ENCODE measurements at places on chromosomes 2 and 18.

GRCh38 chr2:37326285-37326684, 1.7 kb upstream of the PRKD3 start:
- DNase-seq, result no peak

DNA sequence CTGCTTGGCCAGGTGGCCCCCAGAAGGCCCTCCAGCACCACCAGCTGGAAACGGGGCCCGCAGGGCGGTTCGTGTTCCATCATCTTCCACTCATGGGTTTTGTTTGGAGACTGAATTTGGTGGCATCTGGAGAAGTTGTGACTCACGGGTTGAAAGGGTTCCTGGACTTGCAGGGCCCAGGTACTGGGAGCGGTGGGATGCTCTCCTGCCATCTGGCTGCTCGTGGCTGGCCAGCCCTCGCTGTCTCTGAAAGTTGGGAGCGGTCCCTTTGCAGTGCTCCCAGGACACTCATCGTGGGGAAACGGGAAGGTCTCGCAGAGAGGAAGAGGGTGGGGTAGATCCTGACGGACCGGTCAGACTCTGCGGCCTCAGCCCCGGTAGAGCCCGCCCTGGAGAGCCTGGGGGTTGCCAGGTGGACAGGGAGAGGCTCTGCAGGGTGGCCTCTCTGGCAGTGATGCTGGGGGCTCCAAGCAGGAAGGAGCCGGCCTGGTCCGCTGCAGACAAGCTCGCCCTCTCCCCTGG, 47.5 kb downstream of the TWIST2 start:
- DNase-seq, result no peak

DNA sequence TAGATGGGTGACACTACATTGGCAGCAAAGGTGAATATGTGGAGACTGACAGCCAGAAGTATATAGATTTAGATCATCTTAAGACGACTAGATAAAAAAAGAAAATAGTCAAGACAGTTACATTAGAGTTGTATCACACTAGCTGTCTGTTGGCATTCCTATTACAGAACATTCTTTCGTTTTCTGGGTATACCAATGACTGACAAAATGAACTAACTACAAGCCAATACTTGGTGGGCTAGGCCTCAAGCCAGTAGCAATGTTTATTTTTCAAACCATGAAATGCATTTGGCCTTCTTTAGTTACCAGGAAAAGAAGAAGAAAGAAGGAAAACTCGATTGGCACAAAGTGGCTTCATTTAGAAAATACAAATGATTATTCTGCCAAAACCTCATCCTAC, 944.9 kb upstream of the ZEB2 start:
- DNase-seq, result no peak

GRCh38 chr2:36556842-36557241, 41.1 kb downstream of the FEZ2 start:
- DNase-seq, result no peak

- DNase-seq, result no peak
These were observed 143.9 kb downstream of the ZBTB7C start for GRCh38 chr18:48265328-48265727.

DNA sequence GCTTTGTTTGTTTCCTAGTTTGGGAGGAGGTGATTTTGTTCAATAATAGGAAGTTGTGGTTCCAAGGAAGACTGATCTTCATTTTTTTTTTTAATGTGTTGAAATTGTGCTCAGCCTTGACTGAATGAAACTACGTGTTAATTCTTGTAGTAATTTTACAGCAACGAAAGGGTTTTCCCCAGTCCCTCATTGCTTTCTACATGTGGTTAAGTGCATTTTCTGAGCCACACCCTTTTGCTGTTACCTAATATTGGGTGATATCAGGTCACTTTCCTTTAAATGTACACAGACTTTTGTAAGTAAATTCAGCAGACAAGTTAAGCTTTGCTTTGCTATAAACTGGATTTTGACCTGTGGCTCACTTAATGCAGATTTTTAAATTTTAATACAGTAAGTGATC, 73.6 kb downstream of the OTX1 start:
- no peak for DNase-seq

DNA sequence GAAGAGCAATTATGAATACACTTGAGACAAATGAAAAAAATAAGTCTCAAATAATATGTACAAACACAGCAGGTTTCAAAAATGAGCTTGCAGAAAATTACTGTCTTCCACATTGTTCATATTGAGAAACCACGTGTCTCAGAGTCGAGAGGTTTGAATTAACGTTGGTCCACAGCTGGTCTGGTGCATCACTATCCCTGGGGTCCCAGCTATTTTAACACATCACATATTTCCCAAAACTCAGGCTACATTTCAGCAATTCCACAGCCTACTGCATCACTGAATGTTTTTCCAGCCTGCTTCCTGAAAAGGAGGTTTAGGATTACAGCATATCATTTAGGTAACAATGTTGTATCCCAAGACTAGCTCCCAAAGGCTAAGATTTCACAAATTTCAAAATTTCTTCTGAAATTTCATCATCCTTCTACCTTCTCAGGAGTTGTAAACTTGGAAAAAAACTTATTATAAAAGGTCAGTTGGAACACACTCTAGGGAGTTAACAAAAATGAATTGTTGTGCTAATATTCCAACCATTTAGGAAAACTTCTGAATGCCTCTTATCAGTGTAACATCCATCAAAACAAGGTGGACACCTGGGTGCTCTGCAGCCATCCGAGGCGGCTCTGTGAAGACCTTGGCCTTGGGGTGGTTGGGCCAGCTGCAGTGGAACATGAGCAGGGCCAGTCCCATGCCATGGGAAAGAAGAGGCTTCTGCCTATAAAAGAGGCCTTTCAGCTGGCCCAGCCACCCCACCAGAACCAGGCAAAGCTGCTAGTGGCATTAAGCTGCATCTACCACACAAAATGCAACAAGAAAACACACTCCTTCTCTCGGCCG, 198.1 kb upstream of the RBBP8 start:
- no peak for DNase-seq

GRCh38 chr18:55093295-55093694, 134.0 kb upstream of the CCDC68 start:
- DNase-seq, result no peak

GRCh38 chr2:43273529-43273928, 47.1 kb upstream of the ZFP36L2 start:
- no peak for DNase-seq

DNA sequence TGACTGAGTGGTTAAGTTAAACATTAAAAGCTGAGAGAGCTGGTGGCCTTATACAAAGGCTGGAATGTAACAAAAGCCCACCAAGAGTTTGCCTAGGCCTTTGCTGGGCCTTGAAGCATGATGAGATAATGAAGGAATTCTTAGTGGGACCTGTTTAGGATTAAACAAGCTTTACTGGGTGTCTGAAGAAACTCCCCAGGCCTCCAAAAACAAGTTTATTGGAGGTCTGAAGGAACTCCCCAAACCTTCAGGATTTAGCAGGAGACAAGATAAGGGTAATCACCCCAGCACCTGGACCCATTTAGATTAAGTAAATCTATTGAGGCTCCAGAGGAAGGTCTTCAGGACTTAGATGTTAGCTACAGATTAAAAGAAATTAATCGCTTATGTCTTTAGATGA, 18.7 kb downstream of the PCARE start:
- DNase-seq, result no peak

- no peak for DNase-seq
These were observed 37.5 kb downstream of the MGAT4A start for GRCh38 chr2:98693477-98693876.

DNA sequence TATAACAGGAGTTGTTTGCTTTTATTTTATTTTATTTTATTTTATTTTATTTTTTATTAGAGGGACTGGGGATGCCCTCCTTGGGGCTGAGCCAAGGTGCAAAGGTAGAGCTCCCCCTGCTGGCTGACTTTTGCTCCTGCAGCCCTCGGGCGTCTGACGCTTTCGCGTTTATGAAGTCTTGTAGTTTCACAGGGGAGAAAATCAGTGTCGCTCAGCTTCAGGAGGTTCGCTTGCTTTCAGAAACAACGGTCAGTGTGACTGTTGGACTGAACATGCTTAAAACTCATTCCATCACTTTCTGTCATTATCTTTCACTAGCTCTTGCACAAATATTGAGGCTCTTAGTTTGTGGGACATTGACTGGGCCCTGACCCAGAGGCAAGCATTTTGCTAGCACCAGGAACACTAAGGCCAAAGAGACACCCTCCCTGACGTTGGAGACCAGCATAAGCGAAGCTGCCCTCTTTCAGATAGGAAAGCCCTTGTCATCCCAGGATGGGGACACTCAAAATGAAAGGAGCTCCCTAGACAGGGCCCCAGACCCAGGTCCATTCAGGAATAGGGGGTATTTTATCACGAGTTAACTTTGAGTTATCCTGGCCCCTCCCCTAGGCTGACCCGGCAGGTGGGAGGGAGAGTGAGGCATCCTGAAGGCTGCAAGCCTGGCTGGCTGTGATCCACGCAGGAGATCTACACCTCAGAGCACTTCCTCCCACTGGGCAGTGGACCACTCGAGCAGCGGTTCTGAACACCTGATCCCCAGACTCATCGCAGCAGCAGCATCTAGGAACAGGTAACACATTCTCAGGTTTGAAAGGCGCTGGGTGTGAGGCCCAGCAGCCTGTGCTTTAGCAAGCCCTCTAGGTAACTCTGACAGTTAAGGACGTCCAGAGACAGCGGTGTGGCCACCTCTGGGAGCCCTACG, 34.4 kb downstream of the LGALSL start:
- DNase-seq, result peak; percentile 60

DNA sequence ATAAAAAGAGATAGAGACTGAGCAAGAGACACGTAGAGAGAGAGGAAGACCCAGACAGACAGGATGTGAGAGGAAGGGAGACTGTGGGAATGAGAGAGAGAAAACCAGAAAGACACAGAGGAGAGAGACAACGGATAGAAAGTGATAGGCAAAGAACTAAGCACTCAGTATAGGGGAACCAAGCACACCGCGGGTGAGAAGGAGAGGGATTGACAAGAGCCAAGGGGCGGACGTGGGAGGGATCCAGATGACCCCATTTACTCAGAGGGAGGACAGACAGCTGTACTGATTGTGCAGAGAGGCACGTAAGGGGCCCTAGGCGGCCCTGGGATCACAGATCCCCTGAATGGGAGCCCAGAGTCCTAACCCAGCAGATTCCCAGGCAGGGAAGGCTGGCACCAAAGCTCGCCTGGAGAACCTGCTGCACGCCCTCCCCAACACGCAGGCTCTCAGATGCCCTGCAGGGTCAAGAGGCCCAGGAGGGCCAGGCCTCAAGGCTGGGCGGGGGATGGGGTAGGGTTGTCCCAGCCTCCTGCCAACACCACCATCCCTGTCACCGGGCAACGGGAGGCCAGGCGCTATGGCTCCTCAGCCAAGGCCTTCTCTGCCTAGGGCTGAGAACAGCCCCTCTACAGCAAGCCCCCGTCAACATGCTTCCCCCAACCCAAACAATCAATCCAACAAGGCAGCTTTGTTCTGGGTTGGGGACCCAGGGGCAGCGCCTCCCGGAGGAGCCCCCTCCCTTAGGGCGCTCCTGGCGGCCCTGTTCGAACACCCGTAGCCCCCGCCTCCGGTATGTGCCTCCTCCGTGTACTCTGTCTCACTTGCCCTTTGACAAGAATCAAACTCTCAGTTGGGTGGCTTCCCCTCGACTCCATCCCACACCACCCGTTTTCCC, 579 bp downstream of the LOXL3 start:
- DNase-seq, result no peak

DNA sequence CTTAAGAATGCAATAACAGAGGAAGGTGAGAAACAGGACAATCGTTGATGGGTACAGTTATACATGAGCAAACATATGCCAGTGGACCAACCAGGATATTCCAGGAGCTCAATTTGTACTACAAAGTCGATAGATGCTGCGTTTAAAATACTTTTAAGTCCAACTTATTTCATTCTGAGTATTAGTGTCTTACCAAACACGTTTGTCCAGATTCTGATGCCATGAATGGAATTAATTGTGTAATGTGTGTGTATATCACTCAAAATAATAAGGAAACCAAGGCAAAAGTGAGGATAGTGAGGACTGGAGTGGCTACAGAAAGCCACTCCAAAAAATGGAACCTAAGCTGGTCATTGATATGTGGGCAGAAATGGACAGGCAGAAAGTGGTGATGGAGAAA, 332.6 kb downstream of the RIT2 start:
- DNase-seq, result no peak

GRCh38 chr2:226631671-226632070, 167.9 kb downstream of the IRS1 start:
- no peak for DNase-seq

GRCh38 chr2:118520246-118520645, 327.2 kb downstream of the EN1 start:
- no peak for DNase-seq

GRCh38 chr2:16628314-16628713, 37.3 kb downstream of the CYRIA start:
- no peak for DNase-seq

DNA sequence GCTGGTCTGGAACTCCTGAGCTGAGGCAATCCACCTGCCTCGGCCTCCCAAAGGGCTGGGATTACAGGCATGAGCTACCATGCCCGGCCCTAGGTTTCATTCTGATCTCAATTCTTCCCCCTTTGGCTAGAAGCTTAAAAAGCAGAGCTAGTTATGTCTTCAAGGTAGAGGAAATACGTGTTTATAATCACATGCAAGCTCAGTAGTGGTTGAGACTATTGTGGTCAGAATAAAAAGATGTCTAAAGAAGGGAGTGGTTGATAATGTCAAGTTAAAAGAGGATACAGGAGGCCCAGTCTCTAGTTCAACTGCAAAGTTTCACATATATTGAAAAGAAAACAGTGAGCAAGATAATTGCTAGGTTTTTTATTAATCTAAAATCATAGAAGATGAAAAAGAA, 807.8 kb upstream of the ACVR2A start:
- DNase-seq, result no peak

DNA sequence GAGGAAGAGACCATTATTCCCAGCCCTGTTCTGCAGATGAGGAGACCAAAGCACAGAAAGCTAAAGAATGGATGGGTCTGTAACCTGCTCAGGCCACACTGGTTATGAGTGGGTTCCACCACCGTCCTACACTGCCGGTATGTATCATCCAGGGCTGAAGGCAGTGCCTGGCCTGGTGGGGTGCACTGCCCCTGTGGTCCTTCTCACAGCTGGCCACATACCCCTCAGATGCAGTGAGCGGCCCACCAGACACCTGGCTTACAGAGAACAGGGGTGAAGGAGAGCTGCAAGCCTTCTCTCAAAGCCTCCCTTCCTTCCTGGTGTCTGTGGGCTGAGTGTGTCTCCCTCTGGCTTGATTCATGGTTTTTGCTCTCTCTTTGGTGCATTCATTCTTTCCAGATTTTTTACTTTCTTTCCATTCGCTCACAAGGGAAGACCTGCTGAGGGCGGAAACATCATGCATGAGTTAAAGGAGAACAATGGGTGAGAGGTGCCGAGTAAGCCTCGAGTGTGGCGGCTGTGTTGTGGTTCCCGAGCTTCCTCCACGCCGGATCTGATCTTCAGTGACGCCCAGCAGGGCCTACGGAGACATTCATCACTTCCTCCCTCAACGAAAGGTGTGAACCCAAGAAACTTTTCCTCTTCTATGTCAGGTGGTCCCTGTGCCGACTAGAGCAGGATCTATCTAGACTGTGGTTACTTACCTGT, 62.1 kb upstream of the REL start:
- DNase-seq, result peak; percentile 88
